Liver (tissue), 10 donors: ENCODE measurements at places on chromosomes 16 and 17.
A peak's percentile ranks its signal among the peaks of the same experiment; 100 is the strongest.

DNA sequence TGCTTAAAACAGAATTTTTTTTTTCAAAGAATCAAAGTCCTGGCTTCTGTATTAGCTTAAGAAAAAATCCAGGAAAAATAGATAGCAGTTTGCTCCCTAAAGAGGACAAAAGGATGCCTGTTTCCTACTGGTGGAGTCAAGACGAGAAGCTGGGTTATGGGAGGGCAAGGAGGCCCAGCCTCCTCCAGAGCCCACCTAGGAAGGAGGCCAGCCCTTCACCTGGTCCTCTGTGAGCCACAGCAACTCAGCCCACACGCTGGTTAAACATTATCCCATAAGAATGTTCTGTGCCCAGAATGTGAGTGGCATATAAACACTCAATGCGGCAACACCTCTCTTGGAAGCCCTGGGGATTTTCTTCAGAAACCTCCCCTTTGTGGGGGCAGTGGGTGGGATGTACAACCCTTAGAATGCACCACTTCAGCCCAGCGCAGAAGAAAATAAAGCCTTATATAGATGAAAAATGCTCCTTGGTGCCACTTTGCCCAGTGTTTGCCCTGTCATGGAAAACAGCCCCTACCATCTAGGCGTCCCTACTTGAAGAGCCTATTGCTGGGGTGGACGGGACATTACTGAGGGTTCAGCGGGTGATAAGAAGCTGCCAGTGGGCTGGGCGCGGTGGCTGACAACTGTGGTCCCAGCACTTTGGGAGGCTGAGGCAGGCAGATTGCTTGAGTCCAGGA, 48.0 kb downstream of the TEKT5 start:
- DNase-seq: no peak

- DNase-seq: no peak
These were observed 35.7 kb downstream of the SMARCE1 start for GRCh38 chr17:40611840-40612474.

GRCh38 chr16:66258916-66259845, 107.3 kb upstream of the CDH5 start:
- no peak for DNase-seq

DNA sequence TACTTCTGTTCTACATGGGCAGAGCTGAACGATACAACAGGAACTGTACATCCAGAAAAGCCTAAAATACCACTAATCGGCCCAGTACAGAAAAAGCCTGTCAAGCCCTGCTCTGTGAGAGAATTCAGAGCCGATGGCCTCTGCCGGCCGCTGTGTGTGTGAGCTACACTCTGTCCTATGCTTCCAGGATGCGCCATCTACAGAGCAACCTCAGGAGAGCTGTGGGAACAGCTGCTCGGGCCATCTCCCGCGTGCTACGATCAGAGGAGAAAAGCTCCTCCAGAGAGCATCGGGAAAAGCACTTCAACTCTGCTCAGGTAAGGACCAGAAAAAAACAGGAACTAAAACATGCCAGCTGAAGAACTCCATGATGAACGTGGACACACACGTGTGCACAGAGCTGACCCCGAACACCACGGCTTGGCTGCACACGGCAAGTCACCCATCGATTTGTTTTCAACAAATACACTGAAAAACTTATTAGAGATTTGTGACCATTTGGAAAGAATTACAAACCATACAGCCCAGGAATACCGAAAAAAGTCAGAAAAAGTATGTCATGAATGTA, 115.9 kb downstream of the ANKRD11 start:
- DNase-seq: no peak

- DNase-seq: no peak
These were observed 27.2 kb upstream of the TEKT3 start for GRCh38 chr17:15368600-15368999.

GRCh38 chr16:31361201-31362110, 6.5 kb downstream of the ITGAX start:
- DNase-seq: no peak

DNA sequence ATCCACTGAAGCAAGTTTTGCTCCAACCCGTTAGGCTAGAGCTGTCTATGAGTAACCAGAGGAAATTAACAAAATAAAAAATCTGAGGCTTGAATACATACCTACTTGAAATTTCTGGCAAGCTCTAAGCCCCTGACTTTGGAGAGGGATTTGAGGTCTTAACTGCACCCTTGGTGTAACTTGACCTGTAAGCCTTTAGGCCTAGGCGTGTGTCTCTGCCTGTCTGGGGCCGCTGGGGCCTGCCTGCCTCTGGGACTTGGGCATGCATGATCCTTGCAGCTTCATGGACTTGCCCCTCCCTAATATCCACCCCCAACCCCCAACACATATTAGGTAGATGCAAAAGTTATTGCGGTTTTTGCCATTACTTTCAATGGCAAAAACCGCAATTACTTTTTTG, 3.7 kb upstream of the CDC42EP4 start:
- DNase-seq: no peak

- DNase-seq: no peak
These were observed 10.9 kb upstream of the C16orf54 start for GRCh38 chr16:29756654-29757053.

DNA sequence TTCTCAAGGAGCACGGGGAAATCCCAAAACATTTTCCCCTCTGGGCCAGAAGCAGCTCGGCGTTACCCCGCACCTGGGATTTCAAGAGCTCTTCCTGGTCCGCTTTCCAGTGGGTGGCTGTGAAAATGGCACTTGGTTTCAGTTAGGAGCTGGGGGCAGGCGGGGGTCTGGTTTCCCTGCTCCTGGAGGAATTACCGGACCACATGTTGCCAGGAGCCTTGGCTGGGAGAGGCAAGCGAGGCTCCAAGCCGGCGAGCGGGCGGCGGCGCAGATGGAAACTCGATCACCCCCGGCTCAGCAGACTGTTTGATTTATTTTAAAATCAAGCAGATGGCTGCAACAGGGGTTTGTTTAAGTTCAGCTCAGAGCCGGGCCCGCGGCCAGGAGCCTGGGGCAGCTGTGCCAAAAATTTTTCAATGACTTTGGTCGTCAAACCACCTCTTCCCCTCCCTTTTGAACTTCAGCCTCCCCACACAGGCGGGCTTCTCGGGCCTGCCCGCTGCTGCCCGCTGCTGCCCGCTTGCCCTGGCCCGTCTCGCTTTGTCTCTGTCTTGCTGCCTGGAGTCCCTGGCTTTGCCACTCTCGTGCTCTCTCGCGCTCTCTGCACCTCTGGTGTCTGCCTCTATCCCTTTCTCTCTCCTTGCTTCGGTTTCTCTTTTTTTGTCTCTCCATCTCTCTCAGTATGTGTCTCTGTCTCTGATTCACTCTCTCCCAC, 108.0 kb upstream of the CIBAR2 start:
- peak; percentile 57 for DNase-seq

GRCh38 chr16:74830648-74831047, 56.0 kb upstream of the FA2H start:
- DNase-seq: no peak

DNA sequence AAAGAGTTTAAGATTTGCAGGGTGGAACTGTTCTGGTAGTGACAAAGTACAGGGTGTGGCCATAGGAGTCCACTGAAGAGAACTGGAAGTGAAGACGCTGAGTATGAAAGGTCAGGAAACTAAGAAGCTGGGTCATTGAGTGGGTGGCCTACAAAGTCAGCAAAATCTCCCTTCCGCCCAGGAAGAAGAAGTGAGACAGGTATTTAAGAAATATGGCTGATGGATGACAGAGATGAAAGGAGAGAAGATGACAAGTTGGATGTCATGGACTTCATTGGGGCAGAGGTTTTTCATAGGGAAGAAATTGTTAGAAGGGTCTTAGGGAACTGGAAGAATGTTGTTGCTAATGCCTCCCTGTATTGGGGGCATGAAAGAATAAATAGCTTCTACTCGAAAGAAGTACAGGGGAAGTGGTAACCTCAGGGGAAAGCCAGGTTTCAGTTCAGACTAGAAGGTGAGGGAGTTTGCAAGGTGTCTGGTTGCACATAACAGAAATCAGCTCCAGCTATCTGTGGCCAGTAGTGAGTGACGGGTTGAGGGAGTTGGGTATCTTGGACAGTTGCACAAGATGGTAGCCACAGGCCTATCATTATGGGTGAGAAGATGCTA, 33.6 kb upstream of the MED13 start:
- no peak for DNase-seq

GRCh38 chr16:28145796-28146195, 66.0 kb downstream of the XPO6 start:
- DNase-seq: no peak

GRCh38 chr17:7916808-7917207, 719 bp upstream of the RNF227 start:
- DNase-seq: no peak

GRCh38 chr17:31412511-31412910, 21.0 kb downstream of the RAB11FIP4 start:
- DNase-seq: no peak

GRCh38 chr16:12584488-12585233, 219.0 kb downstream of the CPPED1 start:
- no peak for DNase-seq

DNA sequence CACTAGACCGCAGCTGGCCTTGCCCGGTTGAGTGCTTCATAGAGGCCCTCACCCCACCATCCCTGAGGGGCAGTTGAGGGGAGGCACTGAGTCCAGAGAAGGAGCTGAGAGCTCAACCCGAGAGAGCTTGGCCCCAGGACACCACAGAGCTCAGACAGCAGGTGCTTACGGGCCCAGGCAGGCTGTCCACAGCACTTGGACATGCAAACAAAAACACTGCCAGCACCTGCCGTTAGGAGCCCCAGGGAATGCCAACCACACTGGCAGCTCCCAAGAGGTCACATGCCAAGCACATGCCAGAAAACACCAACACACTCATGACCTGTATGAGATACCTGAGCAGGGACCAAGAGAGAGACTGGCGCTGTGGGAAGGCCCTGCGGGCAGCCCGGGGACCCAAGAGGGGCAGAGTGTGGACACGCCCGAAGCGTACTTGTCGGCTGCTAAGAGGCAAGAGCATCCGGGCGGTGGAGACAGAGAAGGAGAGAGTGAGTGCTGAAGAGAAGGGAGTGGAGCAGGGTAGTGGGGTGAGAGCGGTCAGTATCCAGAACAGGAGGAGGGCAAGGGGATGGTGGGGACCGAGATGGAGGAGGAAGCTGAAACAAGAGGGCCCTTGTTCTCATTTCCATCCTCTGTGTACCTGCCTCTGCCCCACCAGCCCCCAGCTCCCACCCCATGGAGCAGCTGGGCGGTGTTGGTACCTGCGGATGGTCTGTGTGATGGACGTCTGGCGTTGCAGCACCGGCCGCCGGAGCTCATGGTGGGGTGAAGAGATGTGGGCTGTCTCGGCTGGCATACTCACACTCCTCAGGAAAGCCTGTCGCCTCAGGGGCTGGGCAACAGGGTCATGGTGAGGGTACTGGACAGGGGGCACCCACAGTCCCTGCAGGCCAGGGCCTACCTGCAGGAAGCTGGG, 8.2 kb downstream of the RHBDF1 start:
- DNase-seq: no peak

GRCh38 chr16:59527206-59527997, 793.3 kb upstream of the GOT2 start:
- no peak for DNase-seq

GRCh38 chr16:60636117-60636516, 1400.1 kb downstream of the CDH8 start:
- no peak for DNase-seq

- no peak for DNase-seq
These were observed 33.0 kb upstream of the PMP22 start for GRCh38 chr17:15298176-15298575.

DNA sequence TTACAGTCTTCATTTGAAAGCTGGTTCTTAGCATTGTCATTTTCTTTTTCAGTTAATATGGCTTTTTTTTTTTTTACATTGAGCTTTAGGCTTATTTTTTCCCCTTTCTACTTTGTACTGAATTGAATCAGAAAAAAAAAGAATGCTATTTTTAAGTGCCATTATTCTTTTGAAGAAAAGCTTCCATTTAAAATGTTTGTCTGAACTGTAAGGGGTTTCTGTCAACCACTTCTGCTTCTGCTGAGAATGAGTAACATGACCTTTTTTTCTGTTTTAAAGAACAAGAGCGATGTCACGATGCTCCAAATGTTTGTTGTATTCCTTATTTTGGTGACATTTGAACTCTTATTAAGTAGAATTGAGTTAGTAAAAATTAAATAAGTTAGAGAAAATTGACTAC, 50.0 kb downstream of the MRTFB start:
- DNase-seq: no peak

- peak; percentile 72 for DNase-seq
These were observed 12.8 kb downstream of the SMIM5 start for GRCh38 chr17:75645889-75646637.

GRCh38 chr16:58451265-58451689, 48.7 kb upstream of the NDRG4 start:
- no peak for DNase-seq

DNA sequence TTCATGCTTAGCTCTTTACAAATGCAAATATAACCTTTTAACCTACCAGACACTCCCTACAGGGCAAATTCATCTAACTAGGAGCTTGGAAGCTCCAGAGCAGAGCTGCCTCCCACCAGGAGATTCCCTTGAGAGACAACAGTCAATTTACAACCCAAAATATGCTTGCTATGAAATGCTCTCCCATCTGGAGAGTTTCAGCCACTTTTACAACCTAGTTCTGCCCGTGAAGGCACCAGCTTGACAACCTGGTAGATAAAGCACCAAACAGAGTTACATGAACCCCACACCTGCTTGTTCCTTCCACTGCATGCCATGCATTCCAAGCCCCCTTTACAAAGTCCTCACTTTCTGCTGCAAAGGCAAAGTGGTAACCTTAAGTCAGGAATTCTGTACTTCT, 215.3 kb upstream of the KIF2B start:
- no peak for DNase-seq

- DNase-seq: no peak
These were observed 13.5 kb upstream of the DHRS13 start for GRCh38 chr17:28916302-28916934.

DNA sequence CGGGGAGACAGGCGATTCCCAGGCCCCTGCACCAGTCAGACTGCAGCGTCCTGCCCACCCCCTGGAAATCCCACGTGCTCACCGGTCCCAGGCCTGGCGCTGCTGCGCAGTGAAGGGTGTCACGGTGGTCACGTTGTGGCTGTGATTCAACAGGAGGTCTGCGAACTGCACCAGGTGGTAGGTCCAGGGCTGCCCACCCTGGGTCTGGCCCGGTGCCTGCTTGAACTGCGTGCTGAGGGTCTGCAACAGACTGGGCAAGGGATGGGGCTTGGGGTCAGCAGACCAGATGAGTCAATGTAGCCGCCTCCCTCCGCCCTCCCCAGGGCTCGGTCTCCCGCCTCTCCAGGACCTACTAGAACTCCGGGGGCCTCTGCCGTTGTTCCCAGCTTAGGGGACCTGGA, 7.1 kb downstream of the MYBBP1A start:
- DNase-seq: no peak

- no peak for DNase-seq
These were observed 13.0 kb downstream of the SPIRE2 start for GRCh38 chr16:89841275-89841674.

DNA sequence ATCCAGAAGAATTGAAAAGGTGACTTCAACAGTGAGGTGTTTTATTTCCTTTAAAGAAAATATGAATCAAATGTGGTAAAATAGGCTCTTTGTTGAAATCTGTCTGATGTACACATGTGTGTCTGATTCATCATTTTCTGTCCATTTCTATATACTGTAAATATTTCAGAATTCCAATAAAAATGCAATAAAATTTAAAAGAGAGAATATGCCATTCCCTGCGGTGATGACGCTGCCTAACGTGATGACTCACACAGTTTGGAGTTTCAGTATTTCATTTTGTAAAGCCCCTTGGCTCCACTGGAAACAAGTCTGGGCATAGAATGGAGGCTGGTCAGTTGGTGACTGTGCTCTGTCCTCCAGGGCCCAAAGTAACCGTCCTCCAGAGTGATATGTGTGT, 482.5 kb upstream of the CDH5 start:
- no peak for DNase-seq
